Suprapubic skin (tissue), 4 donors: ENCODE measurements at places on chromosomes 1 and 21.

DNA sequence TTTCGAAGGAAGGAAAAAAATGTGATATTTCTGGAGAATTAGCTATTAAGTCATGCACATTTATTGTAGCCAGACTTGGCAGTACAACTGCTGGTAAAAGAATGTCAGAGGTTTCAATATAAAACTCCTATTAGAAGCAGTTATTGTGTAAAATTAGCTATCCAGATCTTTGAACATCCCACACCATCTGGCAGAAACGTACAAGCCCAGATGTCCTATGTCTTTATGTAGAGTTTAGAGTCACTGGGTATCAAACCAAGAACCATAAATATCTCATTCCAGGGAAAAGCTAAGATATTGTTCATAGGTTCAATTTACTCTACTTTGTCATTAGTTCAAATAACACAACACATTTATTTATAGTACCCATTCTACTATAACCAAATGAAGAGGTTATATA is 31.4 kb downstream of the OLFM3 start:
- no peak overlapping the region for H3K27ac ChIP-seq

DNA sequence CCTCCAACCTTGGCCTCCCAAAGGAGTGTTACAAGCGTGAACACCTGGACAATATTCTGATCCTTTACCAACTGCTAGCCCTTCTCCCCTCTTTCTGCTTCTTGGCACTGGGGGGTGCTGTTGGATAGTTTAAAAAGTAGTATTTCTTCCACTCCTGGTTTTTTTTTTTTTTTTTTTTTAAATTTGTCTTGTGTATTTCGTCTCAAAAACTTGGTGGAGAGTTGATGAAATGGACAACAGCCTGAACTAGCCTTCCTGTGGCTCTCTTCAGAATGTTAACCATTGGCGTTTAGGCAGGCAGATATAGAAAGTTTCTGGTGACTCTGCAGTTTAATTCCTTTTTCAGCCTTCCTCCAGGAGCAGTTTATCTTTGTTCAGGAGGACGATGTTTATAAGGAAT is 69.7 kb upstream of the USP24 start:
- H3K36me3 ChIP-seq: no peaks in the 10 kb centered on the region
- peaks cover 9% of the 10 kb centered on the region for H3K4me1 ChIP-seq
- H3K4me3 ChIP-seq: no peak overlapping the region
- H3K27ac ChIP-seq: no peak overlapping the region

DNA sequence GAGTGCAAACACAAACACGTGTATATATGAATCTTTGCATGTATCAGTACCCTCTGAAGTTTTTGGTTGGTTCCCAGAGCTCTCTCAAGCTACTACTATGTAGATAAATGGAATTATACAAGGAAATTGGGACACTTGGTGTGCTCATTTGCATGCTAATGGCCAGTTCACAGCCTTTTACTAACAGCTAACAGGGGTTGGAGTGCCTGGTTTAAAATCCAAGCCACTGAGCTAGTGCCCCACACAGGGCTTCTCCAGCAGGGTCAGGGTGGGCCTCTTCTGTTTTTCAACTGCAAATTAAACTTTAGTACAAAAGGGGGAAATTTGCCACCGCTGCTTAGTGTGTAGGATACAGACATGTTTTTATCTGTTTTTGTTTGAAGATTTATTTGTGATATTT is 121.0 kb downstream of the ATP5PO start:
- H3K4me1 ChIP-seq: no peaks in the 10 kb centered on the region
- DNase-seq: no peak
- H3K36me3 ChIP-seq: peaks cover 25% of the 10 kb centered on the region

DNA sequence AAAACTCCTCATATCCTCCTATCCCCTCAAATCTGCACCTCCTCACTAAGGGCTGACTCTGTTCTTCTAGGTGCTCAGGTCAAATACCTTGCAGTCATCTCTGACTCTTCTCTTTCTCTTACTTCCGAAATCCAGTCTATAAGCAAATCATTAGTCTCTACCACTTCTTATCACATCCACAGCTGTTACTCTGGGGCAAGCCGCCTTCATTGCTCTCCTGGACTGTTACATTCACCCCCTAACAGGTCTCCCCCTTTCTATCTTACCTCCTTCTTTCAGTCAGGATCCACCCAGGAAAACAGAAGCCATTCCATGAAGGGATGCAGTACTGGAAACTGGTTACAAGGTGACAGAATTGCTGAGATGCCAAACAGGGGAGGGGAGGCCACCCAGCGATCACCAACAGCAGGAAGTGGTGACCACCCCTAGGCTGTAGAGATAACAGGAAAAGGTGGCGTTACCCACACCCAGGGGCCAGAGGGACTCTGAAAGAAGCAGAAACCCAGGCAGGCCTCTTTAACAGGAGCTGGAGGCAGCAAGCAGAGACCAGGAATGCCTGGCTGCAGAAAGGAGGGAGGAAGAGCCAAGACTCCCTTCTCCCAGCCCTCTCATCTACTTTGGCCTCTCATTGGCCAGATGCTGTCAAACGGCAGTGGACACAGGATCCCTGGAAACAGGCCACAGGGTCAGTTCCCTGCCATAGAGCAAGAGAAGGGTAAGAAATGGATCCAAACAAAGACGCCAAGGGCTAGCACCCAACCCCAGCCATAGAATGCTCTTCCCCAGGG is 55.5 kb upstream of the FOXO6 start:
- DNase-seq: no peak
- no peak overlapping the region for H3K27ac ChIP-seq
- H3K4me1 ChIP-seq: no peaks in the 10 kb centered on the region

- DNase-seq: no peak
- H3K4me1 ChIP-seq: no peaks in the 10 kb centered on the region
- peaks cover 8% of the 10 kb centered on the region for H3K36me3 ChIP-seq
- no peaks in the 10 kb centered on the region for H3K27me3 ChIP-seq
These were observed 24.4 kb downstream of the RCAN3 start for GRCh38 chr1:24526940-24527542.
